ENCODE measurements at places on chromosomes 2 and 18.

DNA sequence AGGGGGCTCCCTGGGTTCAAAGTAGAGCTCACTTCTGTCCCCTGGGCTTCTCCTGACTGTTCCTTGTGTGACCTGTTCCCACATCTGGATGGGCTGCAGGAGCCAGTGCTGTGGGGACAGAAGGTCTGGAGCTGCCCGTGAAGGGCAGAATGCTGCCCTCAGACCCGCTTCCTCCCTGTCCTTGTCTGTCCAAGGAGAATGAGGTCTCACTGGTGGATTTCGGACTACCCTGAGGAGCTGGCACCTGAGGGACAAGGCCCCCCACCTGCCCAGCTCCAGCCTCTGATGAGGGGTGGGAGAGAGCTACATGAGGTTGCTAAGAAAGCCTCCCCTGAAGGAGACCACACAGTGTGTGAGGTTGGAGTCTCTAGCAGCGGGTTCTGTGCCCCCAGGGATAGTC, 15.5 kb downstream of the EMX1 start:
- no peak for DNase-seq

DNA sequence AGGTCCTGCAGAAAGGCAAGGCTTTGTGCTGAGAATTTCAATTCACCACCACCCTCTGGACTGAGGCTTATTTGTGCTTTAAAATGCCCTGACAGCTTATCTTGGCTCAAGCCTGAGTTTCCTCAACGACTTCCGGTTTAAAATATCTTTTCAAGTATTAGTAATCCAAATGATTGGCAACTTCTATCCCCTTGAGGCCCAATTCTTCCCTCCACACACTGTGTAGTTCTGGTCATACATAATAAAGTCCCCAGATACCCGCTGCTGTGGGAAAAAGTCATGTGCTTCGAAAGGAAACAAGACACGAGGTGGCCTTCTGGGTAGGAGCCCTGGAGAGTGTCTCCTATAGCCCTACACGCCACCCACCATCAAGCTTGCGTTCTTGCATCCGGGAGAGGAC, 393.4 kb downstream of the ALK start:
- DNase-seq: no peak

GRCh38 chr2:169711751-169712509, 17.7 kb downstream of the PHOSPHO2 start:
- no peak for DNase-seq

- no peak for DNase-seq
Measured at GRCh38 chr2:8692783-8693156, 10.9 kb downstream of the ID2 start.

DNA sequence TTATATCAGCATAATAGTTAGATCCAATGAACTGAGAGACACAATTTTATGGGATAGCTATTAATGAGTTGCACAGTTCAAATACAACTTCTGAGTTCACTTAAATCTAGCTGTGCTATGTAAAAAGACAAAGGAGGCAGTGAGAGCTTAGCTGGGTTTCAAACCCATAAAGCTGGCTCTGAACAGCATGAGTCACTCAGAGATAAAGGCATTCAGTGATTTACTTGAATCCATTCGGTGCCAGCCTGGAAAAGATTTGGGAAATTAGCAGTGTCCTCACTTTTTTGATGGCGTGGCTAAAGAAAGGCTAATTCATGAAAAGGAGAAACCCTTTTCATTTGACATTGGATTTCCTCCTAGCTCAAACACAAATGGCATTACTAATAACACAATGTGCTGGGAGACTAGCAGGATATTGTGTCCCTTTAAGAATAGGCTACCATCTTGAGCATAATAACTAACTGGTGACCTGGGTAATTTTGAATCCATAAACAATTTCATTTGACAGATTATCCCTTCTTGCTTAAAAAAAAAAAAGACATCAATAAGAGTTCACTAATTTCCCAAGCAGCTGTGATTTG, 98.4 kb upstream of the NEUROD1 start:
- no peak for DNase-seq

GRCh38 chr2:11581124-11581796, 47.4 kb downstream of the GREB1 start:
- no peak for DNase-seq

DNA sequence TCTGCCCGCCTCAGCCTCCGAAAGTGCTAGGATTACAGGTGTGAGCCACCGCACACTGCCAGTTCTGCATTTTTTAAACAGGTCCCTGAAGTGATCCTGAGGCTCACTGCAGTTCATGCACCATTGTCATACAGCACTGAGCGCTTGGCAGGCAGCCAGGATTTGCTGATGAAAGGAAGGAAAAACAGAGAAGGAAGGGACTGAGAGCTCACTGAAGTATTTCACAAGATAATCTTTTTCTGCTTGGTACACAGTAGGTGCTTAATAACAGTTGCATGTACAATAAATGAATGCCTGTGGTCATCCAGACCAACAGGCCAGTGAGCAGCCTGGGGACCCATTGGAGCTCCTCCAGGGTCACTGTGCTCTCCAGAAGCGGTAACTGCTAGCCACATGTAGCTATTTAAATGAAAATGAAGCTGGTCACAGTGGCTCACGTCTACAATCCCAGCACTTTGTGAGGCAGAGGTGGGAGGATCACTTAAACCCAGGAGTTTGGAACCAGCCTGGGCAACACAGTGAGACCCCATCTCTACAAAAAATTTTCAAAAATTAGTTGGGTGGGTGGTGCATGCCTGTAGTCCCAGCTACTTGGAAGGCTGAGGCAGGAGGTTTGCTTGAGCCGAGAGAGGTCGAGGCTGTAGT, 33.1 kb upstream of the SMAD7 start:
- DNase-seq: no peak

DNA sequence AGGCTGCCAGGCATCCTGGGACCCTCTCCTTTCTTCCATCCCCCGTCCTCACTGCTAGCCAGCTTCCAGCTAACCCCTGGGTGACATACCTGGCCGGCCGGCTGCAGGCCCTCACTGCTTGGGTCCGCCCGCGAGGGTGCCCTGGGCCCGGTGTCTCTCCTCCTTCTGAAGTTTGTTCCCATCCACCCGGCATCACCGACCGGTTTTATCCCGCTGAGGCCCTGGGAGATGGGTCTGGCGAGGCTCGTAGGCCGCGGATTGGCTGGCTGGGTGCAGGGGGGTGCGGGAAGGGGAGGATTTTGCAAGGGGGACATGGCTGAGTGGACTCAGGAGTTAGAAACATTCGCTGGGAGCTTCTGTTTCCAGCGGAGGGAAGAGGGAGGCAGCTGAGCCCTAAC, at the start of gene PAX8:
Gene PAX8 (minus strand): TSS at position 180 of the 398 bp plus-strand sequence. CDS start 527 bp downstream, outside the sequence.
- DNase-seq: no peak

DNA sequence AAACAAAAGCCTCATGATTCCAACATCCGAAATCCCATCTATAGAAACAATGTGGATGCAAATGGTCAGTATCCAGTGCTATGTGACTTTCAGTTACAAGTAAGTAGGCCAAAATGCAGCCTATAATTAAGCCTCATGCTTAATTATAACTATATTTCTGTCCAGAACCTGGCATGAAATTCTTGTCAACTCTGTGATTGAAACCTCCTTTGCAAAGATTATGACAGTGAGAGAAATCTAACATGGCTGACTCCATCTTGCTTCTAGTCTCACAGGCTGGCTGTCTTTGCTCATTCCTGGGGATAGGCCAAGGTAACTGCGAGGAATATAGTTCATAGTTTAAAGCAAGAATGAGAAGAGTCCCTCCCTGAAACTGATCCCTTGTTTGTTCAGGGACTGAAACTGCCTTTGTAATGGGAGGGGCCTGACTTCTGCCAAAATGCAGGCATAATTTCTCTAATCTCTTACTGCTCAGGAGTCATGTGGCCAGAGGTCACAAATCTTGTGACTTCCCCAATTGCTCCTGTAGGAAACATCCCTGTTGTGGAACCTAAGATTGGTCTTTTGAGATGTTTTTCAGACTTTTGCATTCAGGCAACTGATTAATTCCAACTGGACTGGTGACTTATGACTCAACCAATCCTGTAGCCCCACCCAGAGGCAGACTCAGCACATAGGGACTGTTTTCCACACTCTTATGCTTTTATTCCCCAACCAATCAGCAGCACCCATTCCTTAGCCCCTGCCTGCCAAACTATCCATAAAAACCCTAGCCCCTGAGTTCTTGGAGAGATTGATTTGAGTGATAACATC, 84.5 kb upstream of the TLK1 start:
- DNase-seq: no peak

DNA sequence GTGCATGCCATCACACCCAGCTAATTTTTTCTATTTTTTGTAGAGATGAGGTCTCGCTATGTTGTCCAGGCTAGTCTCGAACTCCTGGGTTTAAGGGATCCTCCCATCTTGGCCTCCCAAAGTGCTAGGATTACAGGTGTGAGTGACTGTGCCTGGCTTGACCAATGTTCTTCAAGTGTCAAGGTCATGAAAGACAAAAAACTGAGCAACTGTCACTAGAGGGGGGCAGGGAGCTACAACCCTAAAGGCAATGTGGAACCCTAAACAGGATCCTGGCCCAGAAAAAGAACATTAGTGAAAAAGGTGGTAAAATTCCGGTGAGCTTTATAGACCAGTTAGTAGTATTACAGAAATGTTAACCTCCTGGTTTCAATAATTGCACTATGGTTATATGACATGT, 7.3 kb downstream of the MYO5B start:
- no peak for DNase-seq

DNA sequence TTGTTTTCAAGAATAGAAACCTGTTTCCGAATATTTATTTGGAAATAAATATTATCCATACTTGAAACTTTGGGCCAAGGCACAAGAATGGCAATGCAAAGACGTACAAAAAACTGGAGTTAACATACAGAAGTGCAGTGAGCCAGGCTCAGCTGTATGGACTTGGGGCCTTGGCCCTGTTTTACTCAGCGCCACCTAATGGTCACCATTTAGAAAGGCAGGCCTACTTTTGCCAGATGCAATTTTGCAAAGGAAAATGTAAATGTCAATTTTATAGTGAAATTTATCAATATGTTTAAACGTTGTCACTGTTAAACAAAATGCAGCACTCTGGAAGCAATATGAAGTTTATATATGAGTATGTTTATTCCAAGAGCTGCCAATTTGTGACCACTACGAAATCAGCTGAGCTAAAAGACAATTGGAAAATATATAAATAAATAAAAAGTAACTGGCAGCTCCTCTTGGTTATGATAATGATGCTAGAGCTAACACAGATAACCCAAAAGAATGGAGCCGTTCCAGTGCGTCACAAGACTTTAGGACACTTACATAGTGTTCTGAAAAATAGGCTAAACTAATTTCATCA, 155.0 kb downstream of the ARHGAP15 start:
- peak; percentile 23 for DNase-seq

DNA sequence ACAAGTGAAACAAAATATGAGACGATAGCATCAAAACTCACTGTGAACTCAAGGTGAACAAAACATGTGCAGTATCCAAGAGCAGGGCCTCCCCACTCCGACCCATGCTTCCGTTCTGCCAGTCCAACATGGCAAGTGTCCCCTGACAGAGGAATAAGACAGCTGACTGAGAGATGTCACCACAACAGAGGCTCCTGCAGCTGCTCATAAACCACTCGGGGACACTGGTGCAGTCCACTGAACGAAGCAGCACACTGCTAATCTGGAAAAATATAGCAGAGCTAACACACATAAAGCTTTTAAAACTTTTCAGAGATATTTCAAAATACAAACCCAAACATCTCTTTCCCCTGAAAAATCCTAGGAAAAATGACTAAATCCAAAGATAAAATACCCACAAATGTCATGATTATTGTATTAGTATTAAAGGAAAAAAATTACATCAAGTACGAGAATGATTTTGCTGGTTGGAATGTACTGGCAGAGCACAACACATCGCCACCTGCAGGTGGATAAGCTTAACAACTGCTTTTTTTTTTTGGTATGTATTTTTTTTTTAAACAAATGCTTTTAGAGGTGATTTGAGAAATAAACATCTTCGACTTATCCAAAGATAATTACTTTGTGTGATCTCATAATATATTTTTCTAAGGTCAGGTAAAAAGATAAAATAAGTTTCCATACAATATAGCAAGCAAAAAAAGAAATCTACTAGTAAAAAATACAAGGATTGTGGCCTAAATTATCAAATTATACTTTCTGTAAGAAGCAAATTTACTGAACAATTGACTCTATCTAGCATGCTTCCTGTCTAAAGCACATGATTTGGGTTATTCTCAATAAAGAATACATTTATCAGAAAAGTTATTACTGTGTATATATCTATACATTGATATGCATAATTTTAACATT, 18.6 kb downstream of the THADA start:
- peak; percentile 2 for DNase-seq

- DNase-seq: no peak
Measured at GRCh38 chr18:42925036-42925435, 190.4 kb downstream of the RIT2 start.

DNA sequence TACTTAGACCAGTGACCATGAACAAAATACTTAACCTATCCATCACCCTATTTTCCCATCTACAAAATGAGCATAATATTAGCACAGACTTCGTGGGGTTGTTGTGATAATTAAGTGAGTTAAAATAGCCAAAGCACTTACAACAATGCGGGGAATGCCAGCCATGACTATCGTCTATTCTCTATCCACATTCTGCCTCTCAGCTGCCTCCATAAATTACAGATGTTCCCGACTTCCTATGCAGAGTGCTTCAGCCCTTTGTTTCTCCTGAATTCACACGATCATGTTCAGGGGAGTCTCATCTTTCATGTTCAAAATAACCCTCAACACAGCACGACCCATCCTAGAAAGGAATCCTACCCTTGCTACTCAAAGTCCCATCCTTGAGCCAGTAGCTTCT, 211.6 kb downstream of the EN1 start:
- DNase-seq: no peak

GRCh38 chr2:227188292-227188691, 23.9 kb downstream of the COL4A3 start:
- no peak for DNase-seq

DNA sequence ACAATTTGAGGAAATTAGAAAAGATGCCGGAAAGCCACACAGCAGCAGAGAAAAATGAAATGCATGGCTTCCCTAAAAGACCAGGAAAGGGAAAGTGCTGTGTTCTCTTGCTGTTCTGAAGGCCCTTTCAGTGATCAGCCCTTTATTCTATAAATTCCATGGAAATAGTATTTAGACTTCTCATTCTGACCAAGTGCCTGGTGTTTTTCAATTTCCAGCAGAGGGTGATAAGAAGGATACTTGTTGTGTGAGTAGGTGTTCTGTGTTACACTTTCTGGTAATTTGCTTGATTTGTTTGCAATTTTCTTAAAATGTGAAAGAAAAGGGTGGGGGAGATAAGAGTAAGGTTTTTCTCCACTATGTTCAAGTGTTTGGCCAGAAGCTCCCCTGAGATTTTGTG, 504.5 kb downstream of the IRS1 start:
- no peak for DNase-seq

GRCh38 chr2:79554899-79555298, 42.0 kb downstream of the CTNNA2 start:
- no peak for DNase-seq

GRCh38 chr2:112821142-112821541, 15.4 kb downstream of the IL1B start:
- no peak for DNase-seq

DNA sequence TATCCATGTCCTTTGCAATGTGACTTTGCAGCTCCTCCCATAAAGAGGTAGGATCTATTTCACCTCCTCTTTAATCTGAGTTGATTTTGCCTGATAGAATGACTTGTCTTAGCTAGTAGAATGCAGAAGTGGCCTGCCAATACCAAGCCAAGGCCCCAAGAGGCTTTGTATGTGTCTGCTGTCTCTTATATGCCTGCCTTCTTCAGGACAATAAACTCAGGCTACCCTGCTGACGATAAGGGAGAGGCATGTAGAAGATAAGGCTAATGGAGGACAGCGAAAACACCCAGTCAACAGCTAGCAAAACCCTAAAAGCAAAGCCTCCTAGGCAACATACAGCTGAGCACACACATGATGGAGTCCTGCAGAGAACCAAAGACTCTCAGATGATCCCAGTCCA, 1.8 kb upstream of the ZC3H8 start:
- no peak for DNase-seq
